Stimulated activated CD8-positive, alpha-beta memory T cell treated with anti-CD3 and anti-CD28 coated beads, Interleukin-7, amount 100 ng/mL, for 1 hour (primary cell): ENCODE measurements at places on chromosomes 7 and 10.

DNA sequence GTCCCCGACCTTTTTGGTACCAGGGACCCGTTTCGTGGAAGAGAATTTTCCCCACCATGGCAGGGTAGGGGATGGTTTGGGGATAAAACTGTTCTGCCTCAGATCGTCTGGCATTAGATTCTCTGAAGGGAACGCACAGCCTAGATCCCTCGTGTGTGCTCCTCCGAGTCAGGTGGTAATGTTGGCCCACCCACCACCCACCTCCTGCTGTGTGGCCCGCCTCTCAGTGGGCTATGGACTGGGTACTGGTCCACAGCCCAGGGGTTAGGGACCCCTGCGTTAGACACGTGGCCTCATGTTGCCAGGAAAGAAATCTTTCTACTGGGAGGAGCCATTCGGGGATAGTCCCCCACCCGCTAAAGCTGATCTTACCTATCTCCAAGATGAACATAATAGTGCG, 27.0 kb downstream of the PFKFB3 start:
- DNase-seq = no peak

DNA sequence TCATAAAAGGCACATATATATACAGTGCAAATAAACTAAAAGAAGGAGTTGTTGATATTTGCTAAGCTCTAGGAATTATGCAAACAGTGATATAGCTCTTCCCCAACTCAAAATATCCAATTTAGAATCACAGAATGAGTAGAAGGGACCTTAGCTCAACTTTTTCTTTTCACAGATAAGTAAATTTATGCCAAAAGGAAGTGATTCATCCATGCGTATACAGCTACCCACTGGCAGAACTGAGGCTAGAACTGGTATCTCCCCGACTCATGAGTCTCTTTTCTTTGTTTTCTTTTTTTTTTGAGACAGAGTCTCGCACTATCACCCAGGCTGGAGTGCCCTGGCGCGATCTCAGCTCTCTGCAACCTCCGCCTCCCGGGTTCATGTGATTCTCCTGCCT, 54.2 kb upstream of the SVIL start:
- no peak for DNase-seq

- DNase-seq = no peak
Observed at GRCh38 chr10:131577786-131578471, 266.4 kb upstream of the TCERG1L start.

DNA sequence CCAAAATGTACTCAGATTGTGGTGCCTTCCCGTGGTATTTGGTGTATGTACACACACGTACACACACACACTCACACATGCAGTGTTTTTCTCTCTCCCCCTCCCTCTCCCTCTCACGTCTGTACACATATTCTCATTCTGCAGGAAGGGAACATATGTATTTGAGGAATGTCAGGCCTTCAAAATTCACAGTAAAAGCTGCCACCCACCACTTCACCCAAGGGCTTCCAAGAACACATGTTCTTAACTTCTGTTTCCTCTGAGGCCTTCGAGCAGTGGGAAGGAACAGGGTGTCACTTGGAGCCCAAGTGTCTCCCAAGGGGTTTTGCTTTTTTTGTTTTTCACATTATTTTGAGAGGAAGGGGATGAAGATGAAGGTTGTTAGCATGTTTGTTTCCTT, 198.9 kb downstream of the TCF7L2 start:
- DNase-seq = no peak

DNA sequence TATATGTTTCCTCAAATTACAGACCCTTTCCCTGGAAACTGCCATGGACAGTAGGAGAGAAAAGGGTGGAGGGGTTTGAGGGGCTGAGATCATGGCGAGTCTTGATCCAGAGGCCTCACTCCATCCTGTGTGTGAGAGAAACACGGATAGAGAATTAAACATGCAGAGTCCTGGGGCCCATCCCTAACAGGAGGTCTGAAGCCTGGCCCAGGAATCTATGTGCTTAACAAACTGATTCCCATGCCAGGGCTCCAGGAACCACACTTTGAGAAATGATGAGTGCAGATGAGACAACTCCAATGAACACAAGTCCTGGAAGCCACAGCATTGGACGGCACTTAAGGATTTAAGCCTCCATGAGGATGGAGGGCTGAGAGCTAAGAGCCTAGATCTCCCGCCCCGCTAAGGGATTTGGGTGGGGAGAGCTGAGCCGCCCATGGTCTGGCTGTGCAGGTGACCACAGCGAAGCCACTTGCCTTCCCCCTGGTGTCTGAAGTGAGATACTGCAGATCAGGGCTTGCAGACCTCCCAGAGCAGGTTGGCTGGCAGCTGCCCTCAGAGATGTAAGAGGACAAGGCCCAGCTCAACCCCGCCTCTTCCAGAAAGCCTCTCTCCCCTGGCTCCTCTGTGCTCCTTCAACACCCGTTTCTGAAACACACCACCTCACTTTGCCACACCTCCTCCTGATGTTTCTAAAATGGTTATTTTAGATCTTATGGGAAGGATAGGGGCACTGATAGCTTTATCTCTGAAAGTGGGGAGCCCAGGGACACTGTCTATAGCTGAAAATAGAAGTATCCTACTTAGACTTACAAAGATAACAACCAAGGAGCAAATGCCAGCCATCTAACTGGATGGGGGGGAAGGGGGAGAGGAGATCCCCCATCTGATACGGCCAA, 24.8 kb upstream of the EIF5AL1 start:
- DNase-seq = no peak

DNA sequence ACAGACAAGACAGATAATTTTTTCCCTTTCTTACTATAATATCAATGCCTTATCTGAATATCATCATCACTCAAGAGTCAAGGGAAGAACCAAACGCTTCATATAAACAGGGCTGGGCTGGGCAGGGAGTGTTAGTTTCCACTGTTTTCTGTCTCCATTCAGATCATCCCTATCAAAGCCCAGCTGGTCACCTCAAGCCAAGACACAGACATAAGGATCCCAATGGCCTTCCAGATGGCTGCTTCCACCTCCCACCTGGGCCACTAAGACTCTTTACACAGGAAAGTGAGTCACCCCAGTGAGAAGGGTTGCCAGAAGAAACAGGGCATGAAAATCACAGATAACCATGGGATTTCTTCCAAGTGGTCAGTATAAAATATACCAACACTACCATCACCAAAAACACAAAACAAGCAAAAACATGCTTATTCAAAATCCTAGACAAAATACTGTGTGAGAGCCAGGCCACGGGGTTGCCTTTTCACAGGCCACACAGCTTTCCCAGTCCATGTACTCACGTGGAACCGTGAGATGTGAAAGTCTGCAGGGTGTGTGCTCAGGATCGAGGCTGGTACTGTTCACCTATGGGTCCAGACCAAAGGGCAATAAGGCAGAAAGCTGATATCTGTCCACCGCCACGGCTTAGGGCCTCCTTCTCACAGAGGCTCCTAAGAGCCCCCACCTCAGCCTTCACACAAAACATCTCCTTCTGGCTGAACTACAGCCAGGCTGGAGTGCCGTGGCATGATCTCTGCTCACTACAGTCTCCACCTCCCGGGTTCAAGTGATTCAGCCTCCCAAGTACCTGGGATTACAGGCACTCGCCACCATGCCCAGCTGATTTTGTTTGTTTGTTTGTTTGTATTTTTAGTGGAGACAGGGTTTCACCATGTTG, 5.7 kb downstream of the PRSS1 start:
- no peak for DNase-seq

DNA sequence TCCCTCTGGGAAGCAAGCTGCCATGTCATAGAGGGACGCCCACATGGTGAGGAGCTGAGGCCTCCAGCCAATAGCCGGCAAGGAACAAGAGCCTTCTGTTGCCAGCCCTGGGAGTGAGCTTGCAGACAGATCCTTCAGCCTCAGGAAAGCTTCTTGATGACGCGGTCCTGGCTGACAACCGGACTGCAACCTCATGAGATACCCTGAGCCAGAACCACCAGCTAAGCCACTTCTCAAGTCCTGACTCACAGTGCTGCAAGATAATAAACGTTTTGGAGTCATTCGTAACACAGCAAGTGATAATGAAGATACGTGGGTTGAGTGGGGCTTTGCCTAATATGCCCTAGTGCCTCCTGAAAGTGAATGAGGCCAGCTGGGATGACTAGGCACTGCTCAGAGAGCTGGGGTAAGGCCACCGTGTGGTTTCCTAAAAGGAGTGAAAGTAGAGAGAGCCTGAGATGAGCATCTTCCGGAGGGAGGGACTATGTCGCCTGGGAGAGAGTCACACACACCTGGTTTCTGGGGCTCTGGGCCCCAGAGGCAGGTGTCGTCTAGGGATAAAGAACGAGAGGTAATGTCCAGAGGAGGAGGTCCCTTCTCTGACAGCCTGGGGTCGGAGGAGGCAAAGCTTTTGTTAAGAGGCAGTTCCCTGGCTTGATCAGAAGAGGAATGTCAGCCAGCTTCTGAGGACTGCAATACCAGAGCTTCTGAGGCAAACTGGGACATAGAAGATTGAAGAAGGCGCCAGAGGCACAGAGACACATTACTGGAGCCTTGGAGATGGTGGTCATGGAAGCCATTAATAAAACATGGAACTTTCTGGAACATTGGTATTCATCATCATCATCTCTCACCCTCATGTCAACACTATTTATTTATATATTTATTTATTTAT, 53.6 kb downstream of the PYROXD2 start:
- no peak for DNase-seq

DNA sequence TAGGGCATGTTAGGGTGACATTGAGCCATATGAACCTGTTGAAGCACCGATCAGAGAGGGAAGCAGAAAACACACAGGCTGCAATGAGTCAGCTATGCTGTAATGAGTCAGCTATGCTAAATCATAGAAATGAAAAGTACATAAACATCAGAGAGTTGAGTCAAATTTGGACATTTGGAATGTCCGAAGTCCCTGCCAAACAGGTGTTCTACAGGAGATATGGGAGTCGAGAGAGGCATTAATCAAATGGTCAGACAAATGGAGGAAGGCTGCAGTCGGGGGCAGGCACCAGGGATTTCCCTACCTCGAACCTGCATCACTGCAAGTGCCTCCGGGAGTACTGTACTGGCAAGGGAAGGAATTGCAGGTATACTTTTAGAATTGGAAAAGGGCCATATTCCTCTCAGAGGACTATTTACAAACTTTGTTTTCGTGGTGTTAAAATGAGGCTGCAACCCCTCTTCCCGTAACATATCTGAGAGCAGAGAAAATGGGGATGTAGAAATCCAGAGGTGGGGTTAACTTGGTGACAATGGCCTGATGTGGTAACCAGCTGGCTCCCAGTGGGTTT, 8.8 kb upstream of the ZC3HAV1 start:
- DNase-seq = no peak

GRCh38 chr7:150986099-150986512, 4.7 kb upstream of the NOS3 start:
- DNase-seq = no peak

DNA sequence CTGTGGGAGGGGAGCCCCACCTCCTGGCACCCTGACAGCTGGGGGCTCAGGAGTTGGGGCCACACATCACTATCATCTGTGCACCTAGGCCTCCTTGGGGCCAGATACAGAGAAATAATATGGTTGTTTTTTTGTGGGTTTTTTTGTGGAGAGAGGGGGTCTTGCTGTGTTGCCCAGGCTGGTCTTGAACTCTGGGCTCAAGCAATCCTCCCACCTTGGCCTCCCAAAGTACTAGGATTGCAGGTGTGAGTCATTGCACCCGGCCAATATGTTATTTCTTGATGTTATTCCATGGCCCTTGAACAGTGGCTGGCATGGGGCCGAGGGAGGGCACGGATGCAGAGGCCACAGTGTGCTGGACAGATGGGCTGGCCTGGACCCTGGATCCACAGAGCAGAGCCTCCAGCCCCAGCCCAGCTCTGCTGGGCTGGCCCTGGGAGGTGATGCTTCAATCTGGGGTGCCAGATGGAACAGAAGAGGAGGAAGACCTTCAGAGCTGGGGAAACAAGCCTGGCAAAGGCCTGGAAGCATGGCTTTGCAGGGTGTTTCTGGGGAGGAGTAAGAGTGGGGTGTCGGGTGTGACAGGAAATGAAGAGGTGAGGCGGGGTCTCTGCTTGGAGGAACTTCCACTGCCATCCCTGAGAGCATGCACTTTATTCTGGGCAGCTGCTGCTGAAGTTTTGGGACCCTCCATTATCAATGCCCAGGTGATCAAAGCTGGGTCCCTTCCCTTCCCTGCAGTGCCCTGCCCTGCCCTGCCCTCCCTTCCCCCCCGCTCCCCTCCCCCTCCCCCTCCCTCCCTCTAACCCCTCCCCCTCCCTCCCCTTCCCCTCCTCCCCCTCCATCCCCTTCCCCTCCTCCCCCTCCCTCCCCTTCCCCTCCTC, 3.7 kb upstream of the FZD9 start:
- DNase-seq = no peak

- DNase-seq = no peak
Observed at GRCh38 chr10:70761031-70761601, 24.1 kb downstream of the TBATA start.

- DNase-seq = no peak
Observed at GRCh38 chr7:68619526-68619925, 978.7 kb upstream of the AUTS2 start.

- DNase-seq = no peak
Observed at GRCh38 chr7:151051108-151051507, 2.8 kb downstream of the ASIC3 start.

GRCh38 chr7:94615666-94616065, 40.3 kb downstream of the SGCE start:
- no peak for DNase-seq

DNA sequence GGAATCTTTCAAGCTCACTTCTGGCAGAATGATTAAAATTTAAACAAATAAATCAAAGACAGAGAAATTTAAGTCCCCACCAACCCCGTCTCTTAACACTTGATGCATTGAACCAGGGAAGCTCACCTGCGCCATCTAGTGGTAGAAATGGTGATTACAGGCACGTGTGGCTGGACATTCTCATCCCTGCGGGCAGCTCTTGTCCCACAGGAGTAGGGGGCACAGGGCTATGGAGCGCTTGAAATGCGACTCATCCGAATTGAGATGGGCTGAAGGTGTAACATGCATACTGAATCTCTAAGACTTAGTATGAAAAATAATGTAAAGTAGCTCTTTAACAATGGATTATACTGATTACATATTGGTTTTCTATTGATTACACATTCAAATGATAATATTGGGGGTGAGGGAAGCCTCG, 24.8 kb upstream of the SLIT1 start:
- peak; percentile 52 for DNase-seq

DNA sequence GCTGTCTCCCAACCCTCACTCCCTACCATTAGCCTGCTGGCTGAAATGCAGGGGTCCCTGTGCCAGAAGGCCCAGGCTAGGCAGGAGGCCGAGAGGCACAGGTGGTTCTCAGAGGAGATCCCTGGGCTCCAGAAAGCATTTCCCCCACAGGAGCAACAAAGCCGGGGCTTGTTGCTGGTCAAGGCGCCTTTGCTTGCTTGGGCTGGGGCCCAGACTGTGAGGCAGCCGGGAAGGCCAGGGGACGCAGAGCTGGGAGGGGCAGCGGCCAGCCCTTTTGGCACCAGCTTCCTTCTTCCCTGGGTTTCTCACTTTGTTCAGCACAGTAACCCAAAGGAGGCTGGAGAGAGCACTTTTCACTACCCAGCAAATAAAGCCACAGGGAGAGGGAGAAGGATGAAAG, 48.6 kb downstream of the FBXW4 start:
- DNase-seq = no peak
